ENCODE measurements at places on chromosomes 7 and 10. TPM values are rescaled to one million over a fixed set of nuclear protein-coding genes. Genes with fewer than 3 reads are reported as not detected.

- peak overlapping the region; percentile 97 for H3K27ac ChIP-seq
- peak overlapping the region; percentile 99 for H3K4me3 ChIP-seq
- no peak for DNase-seq
- H3K27me3 ChIP-seq: no peaks in the 10 kb centered on the region
- peaks cover 83% of the 10 kb centered on the region for H3K4me1 ChIP-seq
- H3K36me3 ChIP-seq: peaks cover 47% of the 10 kb centered on the region
Measured at GRCh38 chr7:26155531-26156375, 3.8 kb downstream of the NFE2L3 start.

Gene MARVELD1
- 6.5 TPM for total RNA-seq

- no peak for DNase-seq
- H3K27me3 ChIP-seq: no peaks in the 10 kb centered on the region
- H3K4me3 ChIP-seq: no peak overlapping the region
- H3K4me1 ChIP-seq: peaks cover 31% of the 10 kb centered on the region
Measured at GRCh38 chr7:43612128-43612527, 29.2 kb downstream of the STK17A start.

GRCh38 chr7:129616530-129616929, 5.0 kb downstream of the NRF1 start:
- peaks cover 45% of the 10 kb centered on the region for H3K4me1 ChIP-seq
- no peaks in the 10 kb centered on the region for H3K27me3 ChIP-seq
- DNase-seq: no peak
- peaks cover 7% of the 10 kb centered on the region for H3K36me3 ChIP-seq
- H3K4me3 ChIP-seq: no peak overlapping the region

All from activated T-helper 2 cell treated with anti-CD3 and anti-CD28 coated beads, Interferon-gamma antibody, Interleukin-2, Interleukin-4, amounts not matched to agents 10 μg/mL and 5 μg/mL and 100 μg/mL, durations not matched to agents 14 hours and 24 hours and 36 hours (primary cell).